Activated B cell treated with CpG ODN at 0.5 μM for 24 hours (primary cell): ENCODE measurements at places on chromosomes 1 and 21. TPM values are rescaled to one million over a fixed set of nuclear protein-coding genes. Genes with fewer than 3 reads are reported as not detected.

Gene BTBD8
- total RNA-seq = 0.46 and 0.51 TPM in 2 replicates

Gene TRIM58
- total RNA-seq = 0.39 and 0.49 TPM in 2 replicates

Gene RXFP4
- not detected in 2 replicates for total RNA-seq

Gene NHLH1
- 0.46 and 0.71 TPM in 2 replicates for total RNA-seq

Gene TRIM45
- total RNA-seq = 0.76 and 1.5 TPM in 2 replicates

GRCh38 chr1:244730153-244730933, 77.4 kb downstream of the DESI2 start:
- peak; percentile 48 for DNase-seq

DNA sequence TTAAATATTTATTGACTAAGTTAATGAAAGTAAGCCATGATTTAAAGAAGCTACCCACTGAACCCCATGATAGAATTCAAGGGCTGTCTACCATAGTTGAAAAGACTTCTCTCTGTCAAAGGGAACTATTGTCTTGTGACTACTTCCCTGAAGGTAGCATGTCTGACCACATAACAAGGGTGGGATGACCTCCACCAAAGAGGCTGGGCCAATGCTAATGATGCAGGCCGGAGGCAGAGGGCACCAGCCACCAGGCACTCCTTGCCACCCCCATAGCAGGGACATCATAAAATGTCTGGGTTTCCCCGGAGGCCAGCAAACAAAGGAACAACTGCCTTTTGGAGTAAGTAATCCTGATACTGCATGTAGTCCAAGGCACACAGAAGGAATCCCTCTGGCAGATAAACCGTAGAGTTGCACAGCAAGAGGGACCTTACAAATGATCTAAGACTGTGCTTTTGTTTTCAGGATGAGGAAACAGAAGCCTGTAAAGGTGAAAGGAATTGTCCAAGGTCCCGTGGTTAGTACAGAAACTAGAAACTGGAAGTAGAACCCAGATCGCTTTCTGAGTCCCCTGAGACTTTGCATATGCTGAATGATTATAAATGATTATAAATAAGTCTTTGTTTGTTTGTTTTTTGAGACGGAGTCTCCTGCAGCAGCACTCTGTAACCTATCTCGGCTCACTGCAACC, 33.5 kb upstream of the ITPKB start:
- no peak for DNase-seq
